Pulmonary artery endothelial cell (primary cell): ENCODE measurements at places on chromosomes 6 and 20. TPM values are rescaled to one million over a fixed set of nuclear protein-coding genes. Genes with fewer than 3 reads are reported as not detected.

The BRPF3 gene
- total RNA-seq: 8.0 and 14.8 TPM in 2 replicates

The CNBD2 gene
- 2.8 and 3.8 TPM in 2 replicates for total RNA-seq

The MLN gene
- not detected in 2 replicates for total RNA-seq

The ZNF311 gene
- total RNA-seq: 0.56 and 0.59 TPM in 2 replicates

The RREB1 gene
- 13.5 and 14.2 TPM in 2 replicates for total RNA-seq

The KHDC1 gene
- total RNA-seq: 0.59 and 0.81 TPM in 2 replicates

The HS3ST5 gene
- total RNA-seq: not detected in 2 replicates
